ENCODE measurements at places on chromosomes 6 and 20. TPM values are rescaled to one million over a fixed set of nuclear protein-coding genes. Genes with fewer than 3 reads are reported as not detected.

DNA sequence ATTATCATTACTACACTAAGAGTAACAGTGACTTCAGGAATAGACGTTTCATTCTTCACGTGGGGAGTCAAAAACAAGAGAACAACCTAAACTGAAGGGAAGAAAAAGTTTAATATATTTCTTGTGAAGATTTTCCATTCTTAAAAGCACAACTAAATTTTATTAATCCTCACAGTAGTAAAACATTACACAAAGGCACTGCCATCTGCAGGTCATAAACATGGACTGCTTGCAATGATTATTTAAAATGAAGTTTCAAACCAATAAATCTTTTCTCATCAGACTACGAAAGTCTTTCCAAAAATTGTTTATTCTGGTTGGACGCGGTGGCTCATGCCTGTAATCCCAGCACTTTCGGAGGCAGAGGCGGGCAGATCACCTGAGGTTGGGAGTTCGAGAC, 2.6 kb downstream of the NCOA5 start:
- H3K4me1 ChIP-seq: peaks cover 38% of the 10 kb centered on the region
- DNase-seq: no peak
- no peak overlapping the region for H3K4me3 ChIP-seq
- no peaks in the 10 kb centered on the region for H3K27me3 ChIP-seq
- H3K36me3 ChIP-seq: no peaks in the 10 kb centered on the region

- no peaks in the 10 kb centered on the region for H3K4me1 ChIP-seq
- H3K27me3 ChIP-seq: peaks cover 8% of the 10 kb centered on the region
- no peak for DNase-seq
- H3K27ac ChIP-seq: no peak overlapping the region
Observed at GRCh38 chr6:150702675-150703074, 103.0 kb downstream of the PLEKHG1 start.

DNA sequence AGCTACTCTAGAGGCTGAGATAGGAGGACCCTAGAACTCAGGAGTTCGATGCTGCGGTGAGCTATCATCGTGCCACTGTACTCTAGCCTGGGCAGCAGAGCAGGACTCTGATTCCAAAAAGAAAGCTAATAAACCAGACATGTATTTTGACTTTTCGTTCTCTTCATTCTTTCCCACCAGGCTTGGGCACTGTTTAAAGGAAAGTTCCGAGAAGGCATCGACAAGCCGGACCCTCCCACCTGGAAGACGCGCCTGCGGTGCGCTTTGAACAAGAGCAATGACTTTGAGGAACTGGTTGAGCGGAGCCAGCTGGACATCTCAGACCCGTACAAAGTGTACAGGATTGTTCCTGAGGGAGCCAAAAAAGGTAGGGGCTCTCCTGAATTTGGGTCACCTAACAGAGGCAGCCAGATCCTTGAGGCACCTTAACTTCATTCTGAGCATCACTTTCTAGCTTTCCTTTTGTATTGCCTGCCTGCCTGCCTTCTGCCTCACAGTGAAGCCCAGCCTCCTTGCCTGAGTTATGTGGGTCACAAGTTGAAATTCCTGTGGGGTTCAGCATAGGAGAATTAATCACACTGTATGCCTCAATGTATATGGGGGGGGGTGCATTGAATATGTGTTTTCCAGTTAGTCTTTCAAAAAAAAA, 3.2 kb downstream of the IRF4 start:
- H3K27me3 ChIP-seq: peaks cover 77% of the 10 kb centered on the region
- no peak overlapping the region for H3K4me3 ChIP-seq
- no peaks in the 10 kb centered on the region for H3K36me3 ChIP-seq
- DNase-seq: peak; percentile 13
- H3K27ac ChIP-seq: no peak overlapping the region

DNA sequence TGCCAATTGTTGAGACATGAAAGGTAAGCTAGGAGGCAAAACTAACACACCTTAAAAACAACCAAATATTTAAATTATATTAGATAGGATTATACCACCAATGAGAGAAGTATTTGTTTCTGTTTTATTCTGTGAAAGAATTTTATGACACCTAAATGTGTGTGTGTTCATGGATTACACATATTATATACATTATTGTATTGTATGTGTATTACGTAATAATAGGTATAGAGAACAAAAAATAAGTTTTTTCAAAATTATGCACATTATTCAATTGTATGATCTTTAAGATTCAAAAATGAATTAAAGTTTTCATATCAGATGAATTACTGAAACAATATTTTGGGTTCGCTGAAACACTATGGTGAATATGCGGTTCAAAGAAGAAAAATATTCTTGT, 84.3 kb upstream of the FABP7 start:
- peaks cover 22% of the 10 kb centered on the region for H3K4me1 ChIP-seq
- no peak for DNase-seq
- no peaks in the 10 kb centered on the region for H3K27me3 ChIP-seq
- no peak overlapping the region for H3K4me3 ChIP-seq
- no peaks in the 10 kb centered on the region for H3K36me3 ChIP-seq
- H3K27ac ChIP-seq: no peak overlapping the region

Gene SLC35B3
- 27.5 TPM for total RNA-seq

- no peak overlapping the region for H3K27ac ChIP-seq
- H3K36me3 ChIP-seq: no peaks in the 10 kb centered on the region
- no peak overlapping the region for H3K4me3 ChIP-seq
- H3K4me1 ChIP-seq: no peaks in the 10 kb centered on the region
Observed at GRCh38 chr6:101826678-101827077, 433.2 kb downstream of the GRIK2 start.

DNA sequence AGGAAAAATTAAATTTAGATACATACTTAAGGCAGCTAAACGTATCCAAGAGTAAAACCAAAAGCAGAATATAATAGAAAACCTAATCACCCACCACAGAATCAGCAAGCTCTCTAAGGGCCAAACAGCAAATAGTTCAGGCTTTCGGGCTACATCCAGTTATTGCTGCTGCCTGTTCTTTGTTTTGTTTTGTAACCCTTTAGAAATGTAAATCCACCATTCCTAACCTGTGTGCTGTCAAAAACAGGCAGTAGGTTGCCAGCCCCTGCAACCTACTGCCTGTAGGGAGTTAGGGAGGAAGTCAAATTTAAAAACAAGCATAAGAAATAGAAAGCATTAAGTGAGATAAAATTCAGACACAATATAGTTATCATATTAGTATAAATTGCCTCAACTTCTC, 225.9 kb downstream of the PTPRT start:
- H3K36me3 ChIP-seq: no peaks in the 10 kb centered on the region
- no peaks in the 10 kb centered on the region for H3K27me3 ChIP-seq
- no peak for DNase-seq
- no peaks in the 10 kb centered on the region for H3K4me1 ChIP-seq
- H3K4me3 ChIP-seq: no peak overlapping the region

GRCh38 chr6:7433121-7433617, 43.6 kb downstream of the RIOK1 start:
- H3K36me3 ChIP-seq: no peaks in the 10 kb centered on the region
- DNase-seq: peak; percentile 30
- no peak overlapping the region for H3K27ac ChIP-seq

DNA sequence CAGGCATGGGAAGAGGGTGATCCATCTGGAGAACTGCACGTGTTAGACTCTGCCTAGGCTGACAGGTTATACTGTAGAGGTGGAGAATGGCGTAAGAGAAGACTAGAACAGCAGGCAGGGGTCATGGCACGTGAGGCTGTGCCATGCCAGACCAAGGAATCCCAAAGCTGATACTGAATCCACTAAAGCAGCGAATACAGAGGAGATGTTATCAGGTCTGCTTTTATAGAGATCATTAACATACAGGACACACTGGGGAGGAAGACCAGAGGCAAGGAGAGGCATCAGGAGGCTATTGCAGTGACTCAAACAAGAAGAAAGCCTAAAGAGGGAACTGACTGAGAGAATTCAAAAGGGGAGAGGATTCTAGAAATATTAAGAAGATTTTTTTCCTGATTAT, 12.9 kb downstream of the PHACTR1 start:
- H3K36me3 ChIP-seq: no peaks in the 10 kb centered on the region
- no peaks in the 10 kb centered on the region for H3K27me3 ChIP-seq
- no peak overlapping the region for H3K4me3 ChIP-seq
- H3K4me1 ChIP-seq: no peaks in the 10 kb centered on the region

Gene GPR63
- total RNA-seq: under 0.01 TPM

DNA sequence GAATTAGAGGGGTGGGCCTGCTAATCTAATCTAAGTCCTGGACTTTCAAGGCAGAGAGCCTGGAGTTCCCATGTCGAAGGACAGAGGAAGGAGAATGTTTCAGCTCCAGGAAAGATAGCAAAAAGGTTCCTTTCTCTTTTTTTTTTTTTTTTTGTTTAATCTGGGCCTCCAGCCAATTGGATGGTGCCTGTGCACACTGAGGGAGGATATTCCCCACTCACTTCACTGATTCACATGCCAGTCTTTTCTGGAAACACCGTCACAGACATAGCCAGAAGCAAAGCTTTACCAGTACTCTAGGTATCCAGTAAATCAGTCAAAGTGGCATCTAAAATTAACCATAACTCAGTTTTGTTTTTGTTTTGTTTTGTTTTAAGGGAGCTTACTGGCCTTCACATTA, 721.1 kb downstream of the TENT5A start:
- H3K4me3 ChIP-seq: no peak overlapping the region
- no peak overlapping the region for H3K27ac ChIP-seq
- H3K27me3 ChIP-seq: no peaks in the 10 kb centered on the region
- DNase-seq: no peak

DNA sequence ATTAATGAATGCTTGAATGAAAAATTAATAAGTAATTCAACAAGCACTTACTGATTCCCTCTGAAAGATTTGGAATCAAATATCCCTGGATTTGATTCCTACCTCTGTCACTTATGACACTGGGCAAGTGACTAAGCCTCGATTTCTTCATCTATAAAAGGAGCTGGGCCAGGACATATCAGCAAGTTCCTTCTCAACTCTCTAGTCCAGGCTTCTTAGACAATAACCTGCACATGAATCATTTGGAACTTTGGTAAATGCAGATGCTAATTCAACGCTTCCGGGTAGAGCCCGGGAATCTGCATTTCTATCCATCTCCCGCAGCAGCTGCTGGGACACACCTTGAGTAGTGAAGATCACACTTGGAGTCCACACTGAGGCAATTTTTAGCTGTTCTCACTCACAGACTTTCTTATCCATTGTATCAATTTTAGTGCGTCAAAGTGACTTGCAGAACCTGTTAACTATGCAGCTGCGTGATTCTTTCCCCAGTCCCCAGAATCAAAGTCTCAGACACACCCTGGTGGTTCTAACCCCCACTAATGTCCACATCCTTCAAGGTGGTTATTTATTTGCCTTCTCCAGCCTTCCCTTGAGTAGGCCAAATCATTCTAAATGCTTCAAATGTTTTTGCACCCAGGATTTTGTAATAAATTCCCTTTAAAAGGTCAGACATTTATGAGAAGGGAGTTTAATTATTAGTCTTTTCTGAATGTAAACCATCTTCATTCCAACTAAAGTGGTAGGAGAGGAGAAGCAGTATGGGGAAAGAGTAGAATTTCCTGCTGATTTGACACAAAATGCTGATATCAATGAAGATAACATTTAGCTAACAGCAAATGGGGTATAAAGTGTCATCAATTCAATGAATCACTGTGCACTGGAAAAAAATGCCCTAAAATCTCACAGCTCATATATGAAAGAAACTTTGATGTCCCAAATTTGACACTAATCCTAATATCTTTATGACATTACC, 26.0 kb upstream of the CCND3 start:
- H3K27ac ChIP-seq: peak overlapping the region; percentile 28
- DNase-seq: peak; percentile 88
- no peak overlapping the region for H3K4me3 ChIP-seq
- H3K36me3 ChIP-seq: no peaks in the 10 kb centered on the region
- peaks cover 23% of the 10 kb centered on the region for H3K4me1 ChIP-seq

DNA sequence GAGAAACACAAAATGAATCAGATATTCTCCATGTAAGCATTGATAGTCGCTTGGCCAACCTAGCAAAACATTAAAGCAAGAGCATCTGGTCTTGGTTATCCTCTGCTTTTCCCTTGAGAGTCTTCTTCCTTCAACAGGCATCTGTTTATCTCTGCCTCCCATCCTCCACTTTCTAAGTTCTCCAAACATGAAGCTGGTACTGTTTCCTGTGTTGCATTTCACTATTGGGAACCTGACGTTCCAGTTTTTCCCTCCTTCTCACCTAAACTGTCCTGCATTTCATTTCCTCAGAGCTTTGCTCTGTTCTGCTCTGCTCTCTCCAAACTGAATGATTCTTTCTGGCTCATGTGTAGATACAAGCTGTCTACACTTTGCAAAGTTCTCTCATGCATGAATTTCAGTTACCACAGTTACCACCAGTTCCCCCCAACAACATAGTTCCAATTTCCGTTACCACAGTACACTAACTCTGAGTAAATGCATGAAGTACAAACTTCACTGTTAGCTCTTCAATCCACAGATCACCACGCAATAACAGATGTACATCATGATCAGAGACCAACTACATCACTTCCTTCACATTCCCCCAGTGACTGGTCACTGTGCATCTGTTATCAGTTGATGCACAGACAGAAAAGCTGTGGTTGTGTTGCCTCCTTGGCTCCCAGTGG, 86.7 kb upstream of the F13A1 start:
- H3K4me3 ChIP-seq: no peak overlapping the region
- H3K27me3 ChIP-seq: no peaks in the 10 kb centered on the region
- no peaks in the 10 kb centered on the region for H3K36me3 ChIP-seq
- no peak overlapping the region for H3K27ac ChIP-seq
- DNase-seq: no peak
- H3K4me1 ChIP-seq: no peaks in the 10 kb centered on the region

Gene FAM209B
- not detected for total RNA-seq

- H3K27me3 ChIP-seq: no peaks in the 10 kb centered on the region
- peaks cover 34% of the 10 kb centered on the region for H3K4me1 ChIP-seq
- no peak for DNase-seq
- peaks cover 39% of the 10 kb centered on the region for H3K36me3 ChIP-seq
- H3K27ac ChIP-seq: peak overlapping the region; percentile 77
Observed at GRCh38 chr20:47230811-47231256, 125.7 kb downstream of the ZMYND8 start.

Gene SLC17A4
- not detected for total RNA-seq

Gene OTOR
- total RNA-seq: not detected

GRCh38 chr6:42025845-42026243, 24.5 kb upstream of the TAF8 start:
- H3K27me3 ChIP-seq: no peaks in the 10 kb centered on the region
- peaks cover 3% of the 10 kb centered on the region for H3K4me1 ChIP-seq
- H3K27ac ChIP-seq: no peak overlapping the region
- H3K4me3 ChIP-seq: no peak overlapping the region

DNA sequence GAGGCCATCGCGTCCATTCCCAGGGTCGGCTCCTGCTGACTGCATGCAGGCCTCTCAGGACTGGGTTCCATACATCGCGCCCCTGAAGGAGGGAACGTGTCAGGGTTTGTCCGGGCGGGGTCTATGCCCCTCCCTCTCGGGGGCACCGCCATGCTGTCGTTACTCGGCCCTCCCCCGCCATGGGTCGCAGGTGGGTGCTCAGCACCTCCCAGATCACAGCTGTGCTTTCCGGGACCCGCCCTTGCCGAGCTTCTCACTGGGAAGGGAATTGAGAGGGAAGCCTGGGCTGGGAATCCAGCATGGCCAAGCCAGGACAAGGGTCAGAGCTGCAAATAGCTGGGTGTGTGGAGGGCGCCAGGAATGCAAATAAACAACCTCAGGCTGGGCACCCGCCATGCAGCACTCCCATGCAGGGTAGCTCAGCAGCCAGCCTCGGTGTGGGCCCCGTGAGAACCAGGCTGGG, at the start of gene FRMD1:
TSS of gene FRMD1 (minus strand) at position 270 of the 463 bp plus-strand sequence. CDS start at position 152, 118 bp downstream.
- H3K36me3 ChIP-seq: no peaks in the 10 kb centered on the region
- no peak within 1 kb of the TSS for H3K4me3 ChIP-seq
- no peak within 1 kb of the TSS for H3K27ac ChIP-seq
- no peaks in the 10 kb centered on the region for H3K27me3 ChIP-seq
- no peak for DNase-seq

Measured in osteoblast (primary cell).